Dorsolateral prefrontal cortex (tissue), 122 donors: ENCODE measurements at places on chromosomes 2 and 18. TPM values are rescaled to one million over a fixed set of nuclear protein-coding genes. Genes with fewer than 3 reads are reported as not detected.

DNA sequence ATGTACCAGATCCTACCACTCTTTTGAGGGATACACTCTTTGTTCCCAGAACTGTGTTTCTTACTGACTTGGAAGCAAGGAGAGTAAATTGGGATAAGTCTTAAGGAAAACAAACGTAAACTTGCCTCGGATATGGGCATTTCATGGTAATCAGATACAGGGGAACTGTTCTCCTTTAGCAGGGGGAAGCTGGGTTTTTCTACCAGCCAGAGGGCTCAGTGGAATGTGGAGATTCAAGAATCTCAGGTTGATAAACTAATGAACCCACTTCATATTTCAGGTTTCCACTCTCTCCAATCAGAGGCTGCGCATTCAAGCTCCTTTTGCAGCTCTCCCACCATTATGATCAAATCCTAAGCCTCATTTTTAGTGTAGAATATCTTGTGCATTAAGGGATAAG lies 676.5 kb upstream of the FSHR start:
- DNase-seq = no peak

The NCOA1 gene
- 95.3 TPM for total RNA-seq

DNA sequence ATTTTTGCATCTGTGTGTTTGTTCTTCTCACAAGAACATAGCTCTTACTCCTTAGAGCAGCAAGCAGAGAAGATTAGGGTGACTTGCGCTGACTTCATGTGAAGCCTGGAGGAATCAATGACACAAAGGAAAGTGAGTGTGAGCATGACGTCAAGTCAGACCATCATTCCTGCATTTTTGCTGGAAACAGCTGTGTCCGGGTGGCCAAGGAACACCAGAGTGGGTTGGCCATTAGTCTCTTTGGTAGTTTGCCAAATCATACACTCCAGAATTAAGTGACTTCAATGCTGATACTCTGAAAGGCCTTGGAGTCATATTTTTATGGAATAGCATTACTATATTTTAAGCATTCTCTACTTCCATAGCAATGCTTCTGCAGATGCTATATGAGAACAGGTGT lies 597.2 kb downstream of the DCDC2C start:
- no peak for DNase-seq

DNA sequence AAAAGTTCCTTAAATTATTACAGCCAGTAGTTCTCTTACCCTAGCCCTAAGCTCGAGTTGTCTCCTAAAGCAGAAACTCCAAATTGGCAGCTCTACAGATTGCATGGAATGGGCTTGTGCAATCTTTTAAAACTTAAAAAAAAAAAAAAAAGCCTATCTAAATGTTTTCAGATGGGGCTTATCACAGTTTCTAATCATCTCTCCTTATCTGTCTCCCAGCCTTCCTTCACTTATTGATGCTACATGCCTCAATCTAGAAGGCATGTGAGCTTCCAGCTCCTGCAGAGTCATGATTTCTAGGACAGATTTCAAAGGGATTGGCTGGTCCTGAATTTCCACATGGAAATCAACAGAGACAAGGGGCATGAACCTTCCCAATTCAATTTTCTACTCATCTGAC lies 33.1 kb upstream of the PELI1 start:
- DNase-seq = no peak

The DSEL gene
- total RNA-seq = 15.2 TPM

GRCh38 chr2:138741851-138742250 lies 38.3 kb downstream of the NXPH2 start:
- no peak for DNase-seq

The SSB gene
- total RNA-seq = 76.3 TPM

- no peak for DNase-seq
Measured at GRCh38 chr18:48159816-48160215, 229.4 kb upstream of the SMAD2 start.

GRCh38 chr2:130820279-130820861 lies 16.3 kb upstream of the ARHGEF4 start:
- peak; percentile 81 for DNase-seq

GRCh38 chr18:32289483-32290075 lies 99.7 kb downstream of the MEP1B start:
- DNase-seq = no peak

The SCG2 gene
- 67.3 TPM for total RNA-seq

DNA sequence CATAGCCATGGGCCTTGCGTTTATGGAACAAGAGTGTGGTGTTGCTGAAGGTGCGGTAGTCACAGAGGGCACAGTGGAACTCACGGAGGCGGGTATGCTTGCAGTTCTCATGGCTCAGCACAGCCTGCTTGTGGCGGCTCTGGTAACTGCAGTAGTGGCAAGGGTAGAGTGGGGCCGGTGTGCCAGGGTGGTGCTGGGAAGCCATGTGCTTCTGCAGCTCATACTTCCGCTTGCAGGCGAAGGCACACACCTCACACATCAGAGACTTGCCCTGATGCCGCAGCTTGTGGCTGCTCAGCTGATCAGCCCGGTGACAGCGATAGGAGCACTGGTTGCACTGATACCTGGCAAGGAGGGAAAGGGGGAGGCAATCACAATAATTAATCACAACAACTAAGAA lies 14.7 kb downstream of the ZNF142 start:
- no peak for DNase-seq

DNA sequence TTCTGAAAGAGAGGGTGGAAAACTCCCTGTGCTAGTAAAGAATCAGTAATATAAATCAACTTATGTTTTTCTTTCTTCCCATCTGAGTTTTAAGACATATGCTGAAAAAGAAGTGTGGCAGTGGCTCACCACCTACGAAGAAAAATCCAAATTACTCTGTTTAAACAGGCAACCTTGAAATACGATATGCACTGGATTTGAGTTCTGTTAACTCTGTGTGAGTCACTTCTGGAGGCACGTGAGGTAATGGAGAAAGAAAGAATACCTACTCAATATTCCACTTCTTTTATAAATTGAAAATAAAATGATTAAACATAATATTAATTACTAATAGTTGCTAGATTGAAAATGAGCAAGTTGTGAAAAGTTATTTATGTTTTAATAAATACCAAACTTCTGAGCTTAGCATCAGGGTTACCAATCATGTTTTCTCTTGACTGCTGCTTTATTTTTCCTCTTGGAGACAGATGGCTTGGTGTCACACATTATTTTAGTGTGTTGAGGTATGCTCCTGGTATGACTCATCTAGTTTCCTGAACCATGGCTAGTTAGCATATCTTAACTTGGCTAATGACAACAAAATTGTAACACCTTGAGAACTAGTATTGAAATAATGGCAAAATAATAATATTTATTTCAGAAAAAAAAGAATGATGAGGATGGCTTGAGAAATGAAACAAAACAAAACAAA lies 1705.5 kb upstream of the PIK3C3 start:
- no peak for DNase-seq
